ENCODE measurements at places on chromosomes 11 and 22.

GRCh38 chr11:67484847-67485311, 2.1 kb downstream of the AIP start:
- DNase-seq, result peak; percentile 90

DNA sequence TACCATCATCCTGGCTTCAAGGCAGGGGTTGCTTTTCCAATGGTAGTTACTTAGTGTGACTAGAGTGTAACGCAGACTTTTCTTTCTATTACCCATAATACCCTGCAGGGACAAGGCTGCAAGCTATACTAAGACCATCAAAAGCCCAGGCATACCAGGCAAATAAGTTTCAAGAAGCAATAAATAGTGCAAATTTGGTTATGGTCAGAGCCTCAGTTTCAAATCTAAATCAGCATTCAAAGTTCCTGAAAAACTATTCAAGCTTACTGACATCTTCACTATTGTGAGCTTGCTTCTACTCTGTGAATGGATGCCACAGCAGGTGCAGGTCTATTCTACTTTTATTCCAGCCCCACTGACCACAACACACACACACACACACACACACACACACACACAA, 2.5 kb upstream of the HBB start:
- no peak for DNase-seq

DNA sequence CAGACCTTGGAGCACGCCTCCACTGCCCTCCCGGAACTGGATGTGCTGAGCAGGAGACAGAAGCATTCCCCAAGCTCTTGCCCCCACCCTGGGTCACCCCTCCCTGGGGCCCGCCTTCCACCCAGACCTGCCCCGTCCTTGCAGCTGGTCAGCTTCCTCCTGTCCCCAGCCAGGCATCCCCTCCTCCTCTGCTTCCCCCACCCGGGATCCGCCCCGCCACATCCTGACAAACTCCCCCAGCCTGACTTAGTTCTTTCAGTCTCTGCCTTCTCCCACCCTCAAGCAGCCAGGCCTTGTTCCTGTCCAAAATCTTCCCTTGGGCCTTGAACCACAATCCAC, 1.1 kb upstream of the PLXNB2 start:
- no peak for DNase-seq

- DNase-seq, result no peak
These were observed 4.3 kb downstream of the INPPL1 start for GRCh38 chr11:72228844-72229231.

GRCh38 chr11:60918939-60919265, 4.9 kb downstream of the TMEM109 start:
- no peak for DNase-seq

DNA sequence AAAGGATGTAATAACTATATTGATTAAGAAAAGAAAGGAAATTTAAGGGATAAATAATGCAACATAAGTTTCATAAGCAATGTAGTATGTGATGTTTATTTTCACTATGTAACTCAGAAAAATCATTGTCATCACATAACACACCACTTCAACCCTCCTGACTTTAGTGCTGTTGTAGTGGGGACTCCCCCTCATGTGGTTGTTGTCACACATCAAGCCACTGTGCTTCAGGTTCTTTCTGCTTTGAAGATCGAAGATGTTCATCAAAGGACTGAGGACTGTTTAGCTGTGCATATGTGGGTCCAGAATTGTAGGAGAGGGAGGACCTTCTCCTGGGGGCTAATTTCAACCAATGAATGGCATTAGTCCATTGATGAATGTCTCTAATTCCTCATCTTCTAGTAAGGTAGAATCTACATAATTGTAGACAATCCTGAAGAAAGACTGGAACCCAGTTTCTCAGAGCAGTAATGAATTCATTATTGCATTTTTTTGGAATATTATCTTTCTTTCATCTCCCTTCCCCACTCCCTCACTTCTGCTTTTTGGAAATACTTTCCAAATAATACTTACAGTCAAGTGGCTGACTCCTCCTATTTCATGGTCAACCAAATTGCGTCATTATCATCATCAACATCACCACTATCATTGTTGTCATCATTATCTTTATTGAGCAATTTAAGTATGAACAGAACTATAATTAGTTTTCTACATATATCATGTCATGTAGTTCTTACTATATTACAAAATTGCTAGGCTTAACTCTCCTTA, 9.8 kb upstream of the CARD16 start:
- no peak for DNase-seq

DNA sequence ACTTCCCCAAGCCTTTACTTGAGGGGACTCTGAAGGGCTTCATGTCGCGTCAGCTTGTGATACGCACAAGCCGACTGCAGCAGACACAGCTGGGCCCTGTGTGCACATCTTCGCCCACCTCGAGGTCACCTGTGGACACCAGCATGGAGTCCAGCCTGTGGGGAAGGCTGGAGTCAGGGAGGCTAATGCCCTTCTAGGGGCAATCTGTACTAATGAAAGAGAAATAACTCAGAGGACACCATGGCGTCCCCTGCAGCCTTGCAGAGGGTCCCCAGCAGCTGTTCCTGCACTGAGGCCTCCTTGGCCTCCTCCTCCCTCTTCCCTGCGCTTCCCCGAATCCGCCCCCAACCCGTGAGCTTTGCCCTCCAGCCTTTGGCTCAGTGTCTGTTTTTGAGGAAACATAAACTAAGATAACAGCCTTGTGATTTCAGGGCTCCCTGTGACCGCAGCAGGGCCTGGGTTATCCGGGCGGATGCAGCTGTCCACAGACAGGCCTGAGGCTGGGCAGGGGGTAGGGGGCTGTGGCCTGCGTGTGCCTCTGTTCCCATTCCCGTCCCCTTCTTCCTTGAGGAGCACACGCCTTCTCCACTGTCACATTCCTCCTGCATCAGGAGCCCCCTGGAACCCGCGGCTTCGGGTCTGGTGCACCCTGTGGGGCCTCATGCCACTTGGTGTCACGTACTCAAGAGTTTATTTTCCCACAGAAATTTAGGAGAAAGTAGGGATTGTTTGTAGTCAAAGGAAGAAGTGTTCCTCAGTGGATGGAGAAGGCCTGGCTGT, 25.0 kb downstream of the KRTAP5-5 start:
- DNase-seq, result no peak

DNA sequence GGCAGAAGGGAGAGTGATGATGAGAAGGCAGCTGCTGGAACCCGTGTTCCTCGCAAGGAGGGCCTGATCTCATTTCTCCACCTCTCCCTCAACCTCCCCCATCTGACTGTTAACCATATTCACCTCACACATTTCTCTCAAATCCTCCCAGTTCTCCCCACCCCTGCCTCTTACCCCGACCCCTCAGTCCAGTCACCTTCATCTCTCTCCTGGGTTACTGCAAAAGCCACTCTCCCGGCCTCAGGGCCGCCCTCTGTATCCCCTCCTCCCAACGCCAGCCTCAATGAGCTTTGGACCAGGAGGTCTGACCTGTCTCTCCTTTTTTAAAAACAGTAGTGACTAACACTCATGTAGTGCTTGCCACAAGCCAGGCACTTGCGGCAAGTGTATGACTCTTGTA, 29.5 kb upstream of the LMO1 start:
- DNase-seq, result no peak

DNA sequence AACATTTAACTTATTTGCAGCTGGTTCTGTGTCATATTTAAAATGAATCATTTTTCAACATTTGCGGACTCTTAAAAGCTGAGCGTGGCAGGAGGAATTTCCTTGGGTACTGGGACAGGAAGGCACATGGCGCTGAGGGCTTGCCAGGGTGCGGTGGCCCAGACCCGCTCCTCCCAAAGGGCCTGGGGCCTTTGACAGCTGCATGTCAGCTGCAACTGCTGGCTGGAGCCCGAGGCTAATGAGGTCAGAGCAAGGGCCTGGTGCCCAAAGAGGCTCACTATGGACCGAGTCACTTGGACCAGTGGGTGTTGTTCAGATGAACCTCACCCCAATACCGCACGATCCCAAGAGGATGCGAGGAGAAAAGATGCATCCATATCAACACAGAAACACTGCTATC, 326.9 kb downstream of the CTTN start:
- no peak for DNase-seq

GRCh38 chr22:20106849-20107237, 9.1 kb upstream of the RANBP1 start:
- no peak for DNase-seq

DNA sequence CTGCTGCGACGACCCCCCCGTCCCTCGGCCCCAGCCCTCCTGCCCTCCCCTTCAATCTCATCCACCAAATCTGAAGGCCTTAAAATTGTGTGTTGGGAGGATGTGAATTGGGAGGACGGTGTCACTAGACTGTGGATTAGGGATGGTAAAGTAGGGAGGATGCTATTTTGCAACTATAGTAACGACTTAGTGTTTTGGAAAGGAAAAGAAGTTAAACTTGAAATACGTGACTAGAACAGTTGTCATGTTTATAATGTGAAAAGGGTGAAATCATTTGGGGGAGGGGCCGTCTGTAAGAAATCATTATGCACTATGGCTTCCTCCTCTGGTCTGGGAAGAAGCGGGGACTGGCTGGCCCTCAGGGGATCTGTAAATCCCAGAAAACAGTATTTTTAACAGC, 43.4 kb upstream of the NNMT start:
- no peak for DNase-seq

- DNase-seq, result no peak
These were observed 72.1 kb downstream of the ELFN2 start for GRCh38 chr22:37355174-37355573.

DNA sequence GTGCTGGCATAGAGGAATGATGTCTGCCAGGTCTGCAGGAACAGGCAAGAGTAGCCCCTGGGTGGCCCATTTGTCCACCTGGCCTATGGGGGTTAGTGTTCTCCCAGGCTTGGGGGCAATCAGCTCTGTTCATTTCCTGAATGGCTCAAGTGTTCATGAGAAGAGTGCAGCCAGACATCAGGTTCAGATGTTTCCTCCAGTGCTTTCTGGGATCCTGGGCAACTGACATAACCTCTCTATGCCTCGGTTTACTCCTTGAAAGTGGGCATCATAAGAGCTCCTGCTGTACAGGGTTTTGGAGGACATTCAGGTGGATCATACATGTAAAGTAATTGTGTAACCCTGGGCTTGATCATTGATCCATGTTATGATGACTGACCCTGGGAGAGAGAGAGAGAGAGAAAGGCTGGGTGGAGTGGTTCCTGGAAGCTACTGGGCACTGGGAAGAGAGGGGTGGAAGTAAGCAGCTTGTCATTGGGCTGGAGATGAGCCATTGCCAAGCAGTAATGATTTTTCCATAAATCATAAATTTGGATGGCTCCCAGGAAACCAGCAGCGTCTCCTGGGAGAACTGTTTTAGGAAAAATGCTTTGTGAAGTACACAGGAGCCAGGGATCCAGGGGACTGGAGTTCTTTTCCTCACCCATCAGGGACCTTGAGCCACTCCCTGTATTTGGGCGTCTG, 30.2 kb upstream of the ACCSL start:
- no peak for DNase-seq

- no peak for DNase-seq
These were observed 34.8 kb downstream of the TSG101 start for GRCh38 chr11:18491924-18492323.

DNA sequence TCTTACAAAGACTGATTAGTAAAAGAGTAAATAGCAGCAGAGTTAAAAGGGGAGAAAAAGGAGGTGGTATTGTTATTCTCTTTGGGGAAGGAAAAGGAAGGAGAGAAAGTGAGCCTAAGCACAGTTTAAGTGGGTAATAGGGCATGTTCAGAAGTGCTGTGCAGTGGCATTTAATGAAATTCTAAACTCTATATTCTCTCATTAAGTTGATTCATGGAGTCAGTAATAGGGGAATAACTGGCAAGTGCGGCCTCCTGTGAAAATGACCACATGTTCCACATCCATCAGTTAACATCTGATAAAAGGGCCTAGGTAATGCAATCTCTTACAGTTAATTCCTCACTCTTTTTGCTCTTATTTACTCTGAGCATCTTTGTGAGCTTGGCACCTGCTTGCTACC, 516.7 kb downstream of the JRKL start:
- DNase-seq, result no peak

GRCh38 chr11:114664641-114665040, 13.7 kb upstream of the NXPE2 start:
- DNase-seq, result no peak

DNA sequence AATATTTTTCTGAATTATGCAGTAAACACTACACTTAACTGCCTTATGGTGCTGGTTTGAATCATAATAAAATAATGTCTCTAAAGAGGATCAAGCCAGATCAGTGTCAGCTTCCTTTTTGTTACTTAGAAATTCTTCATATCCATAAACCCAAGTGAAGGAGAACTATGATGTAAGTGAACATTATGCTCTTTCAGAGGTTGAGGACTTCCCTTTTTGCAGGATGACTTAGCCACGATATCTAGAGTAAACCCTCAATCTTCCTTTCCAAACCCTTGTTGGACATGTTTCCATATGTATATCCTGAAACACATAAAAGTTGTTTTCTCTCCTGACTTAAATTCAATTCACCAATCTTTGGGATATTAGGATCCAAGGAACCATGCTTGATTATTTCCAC, 19.1 kb downstream of the OR8D1 start:
- no peak for DNase-seq

DNA sequence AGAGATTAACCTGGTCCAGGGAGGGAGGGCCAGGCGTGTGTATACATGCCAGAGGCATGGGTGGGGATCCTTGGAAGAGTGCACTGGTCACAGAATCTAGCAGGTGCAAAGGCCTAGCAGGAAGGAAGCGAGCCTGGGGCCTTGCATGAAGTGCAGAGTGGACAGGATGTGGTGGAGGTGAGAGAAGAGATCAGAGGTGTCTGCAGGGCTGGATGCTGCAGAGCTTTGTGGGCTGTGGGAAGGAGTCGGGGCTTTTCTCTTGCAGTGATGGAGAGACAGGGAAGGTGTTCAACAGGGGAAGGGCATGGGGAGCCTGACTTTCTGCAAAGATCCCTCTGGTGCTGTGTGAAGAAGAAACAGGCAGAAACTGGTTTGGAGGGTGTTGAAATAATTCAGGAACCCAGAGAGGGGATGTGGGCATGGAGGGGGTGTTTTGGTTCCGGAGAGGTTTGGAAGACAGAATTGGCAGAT, 2.5 kb upstream of the TPST2 start:
- DNase-seq, result peak; percentile 76

DNA sequence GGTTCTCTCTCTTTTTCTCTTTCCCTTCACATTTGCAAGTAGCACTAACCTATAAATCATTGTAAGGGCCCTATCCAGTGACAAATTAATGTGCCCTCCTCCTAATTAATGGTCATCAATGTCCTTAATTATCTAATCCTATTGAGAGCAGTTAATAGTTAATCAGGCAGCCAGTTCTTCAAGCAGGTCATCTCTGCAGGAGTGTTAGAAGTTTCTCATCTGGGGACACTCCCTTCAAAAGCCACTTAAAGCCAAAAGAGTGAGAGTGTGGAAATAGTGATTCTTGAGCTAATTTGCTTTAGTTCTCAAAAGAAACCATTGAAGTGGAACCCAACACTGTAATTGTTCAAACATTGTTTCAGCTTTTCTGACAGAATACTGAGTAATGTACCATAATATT, 141.6 kb downstream of the ELP4 start:
- no peak for DNase-seq

- no peak for DNase-seq
These were observed 29.3 kb downstream of the LMO1 start for GRCh38 chr11:8234425-8234821.

GRCh38 chr11:91163619-91164451, 941.0 kb upstream of the CHORDC1 start:
- no peak for DNase-seq
